ENCODE measurements at places on chromosomes 5 and 9.

DNA sequence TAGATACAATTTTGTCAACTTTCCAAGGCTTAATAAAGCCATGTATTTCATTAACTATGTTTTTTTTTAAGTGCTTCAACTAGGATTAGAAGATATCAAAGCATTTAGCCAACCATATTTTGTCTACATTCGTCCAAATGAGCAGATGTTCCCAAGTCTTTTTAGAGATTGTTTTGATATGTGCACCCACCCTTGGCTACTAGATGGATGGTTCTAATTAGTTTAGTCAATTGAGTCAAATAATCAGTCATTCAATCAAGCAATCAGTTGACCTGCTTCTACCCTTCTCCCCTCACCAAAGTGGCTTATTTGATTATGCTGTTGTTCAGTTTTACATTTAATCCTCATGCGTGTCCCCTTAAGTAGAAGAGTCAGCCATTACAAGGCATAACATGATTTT, 319.5 kb upstream of the TNC start:
- DNase-seq: no peak

- DNase-seq: no peak
Observed at GRCh38 chr5:2763533-2763794, 12.0 kb upstream of the IRX2 start.

DNA sequence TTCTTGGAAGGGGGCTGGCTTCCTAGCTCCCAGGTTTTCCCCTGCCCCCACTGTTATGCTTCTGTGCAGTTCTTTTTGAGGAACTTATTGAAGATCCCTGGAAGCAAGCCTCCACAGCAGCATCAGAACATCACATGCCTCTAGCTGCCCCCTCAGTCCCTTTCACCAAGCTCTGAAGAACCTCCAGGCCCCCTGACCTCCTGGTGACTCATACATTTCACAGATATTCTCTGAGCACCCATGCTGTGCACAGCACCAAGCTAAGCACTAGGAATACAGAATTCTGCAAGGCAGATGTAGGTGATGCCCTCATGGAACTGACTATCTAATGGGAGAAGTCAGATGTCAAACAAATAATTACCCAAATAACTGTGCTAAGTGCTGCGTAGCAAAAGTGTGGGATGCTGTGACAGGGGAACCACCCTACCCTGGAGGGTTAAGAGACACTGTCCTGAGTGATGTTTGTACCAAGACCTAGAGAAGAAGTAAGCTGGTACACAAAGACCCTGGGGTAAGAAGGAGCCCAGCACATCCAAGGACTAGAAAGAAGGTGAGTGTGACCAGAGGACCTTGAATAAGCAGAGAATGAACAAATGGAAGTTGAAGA, 213.7 kb upstream of the NR4A3 start:
- no peak for DNase-seq

GRCh38 chr5:165202519-165202910, 1697.1 kb downstream of the MAT2B start:
- DNase-seq: no peak

DNA sequence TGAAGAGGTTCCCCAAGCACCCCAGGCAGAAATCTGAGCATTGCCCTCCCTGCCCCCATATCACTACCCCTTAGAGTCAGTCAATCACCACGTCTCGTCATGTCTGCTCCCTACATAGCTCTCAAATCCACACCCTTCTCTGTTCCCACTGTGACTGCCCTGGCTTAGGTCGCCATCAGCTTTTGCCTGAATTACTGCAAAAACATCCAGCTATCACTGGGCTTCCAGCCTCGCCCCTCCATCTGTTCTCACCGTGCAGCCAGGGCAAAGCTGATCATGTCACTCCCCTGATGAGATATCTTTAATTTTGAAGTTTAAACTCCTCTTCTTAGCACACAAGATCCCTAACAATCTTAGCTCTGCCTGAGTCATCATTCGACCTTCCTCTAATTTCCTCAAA, 89.6 kb upstream of the TBC1D2 start:
- no peak for DNase-seq

- no peak for DNase-seq
Observed at GRCh38 chr9:125446561-125447094, 185.0 kb downstream of the GAPVD1 start.

GRCh38 chr5:133421806-133422205, 190.5 kb downstream of the FSTL4 start:
- no peak for DNase-seq

DNA sequence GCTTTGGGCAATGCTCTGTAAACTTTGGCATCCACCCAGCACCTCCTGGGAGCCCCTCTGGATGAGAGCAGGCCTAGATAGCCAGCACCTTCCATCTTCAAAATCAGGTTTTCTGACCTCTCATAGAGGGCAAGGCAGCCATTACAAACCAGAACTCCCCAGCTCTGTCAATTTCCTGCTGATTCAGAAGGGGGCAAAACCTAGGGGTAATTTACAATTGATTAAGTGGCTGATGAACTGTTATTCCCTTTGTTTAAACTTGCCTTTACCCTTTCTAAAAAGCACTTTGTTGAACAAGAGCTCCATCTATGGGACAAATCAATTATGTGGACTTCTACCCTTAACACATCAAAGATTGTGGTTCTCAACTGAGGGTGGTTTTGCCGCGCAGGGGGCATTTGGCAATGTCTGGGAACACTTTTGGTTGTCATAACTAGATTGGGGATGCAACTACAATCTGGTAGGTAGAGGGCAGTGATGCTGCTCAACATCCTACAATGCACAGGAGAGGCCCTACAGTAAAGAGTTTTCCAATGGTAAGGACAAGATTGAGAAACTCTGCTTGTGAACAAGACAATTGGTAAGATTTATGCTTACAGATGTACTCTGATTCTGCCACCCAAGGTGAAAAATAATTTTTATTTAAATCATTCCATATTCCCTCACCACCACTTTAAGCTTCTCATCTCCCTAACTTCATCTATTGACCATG, 184.1 kb downstream of the MARCHF11 start:
- no peak for DNase-seq

- DNase-seq: no peak
Observed at GRCh38 chr5:168976311-168976970, 324.5 kb downstream of the SLIT3 start.

All from stomach (tissue), 19 donors.